ENCODE measurements at places on chromosomes 2 and 18.

DNA sequence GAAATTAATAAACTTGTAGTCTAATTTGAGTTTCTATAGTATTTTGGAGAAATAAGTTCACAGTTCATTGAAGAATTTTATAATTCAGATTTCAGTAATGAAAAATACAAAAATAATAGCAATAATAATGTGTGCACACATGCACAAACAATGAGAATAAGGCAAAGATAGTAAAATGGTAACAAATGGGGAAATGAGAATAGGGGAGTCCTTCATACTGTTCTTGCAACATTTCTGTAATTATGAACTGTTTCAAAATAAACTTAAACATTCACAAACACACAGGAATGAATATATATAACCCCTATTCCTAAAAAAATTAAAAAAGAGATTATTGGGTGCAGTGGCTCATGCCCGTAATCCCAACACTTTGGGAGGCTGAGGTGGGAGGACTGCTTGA, 63.9 kb downstream of the SPRED2 start:
- DNase-seq: no peak

- no peak for DNase-seq
Observed at GRCh38 chr2:216654528-216655052, 21.4 kb downstream of the IGFBP2 start.

DNA sequence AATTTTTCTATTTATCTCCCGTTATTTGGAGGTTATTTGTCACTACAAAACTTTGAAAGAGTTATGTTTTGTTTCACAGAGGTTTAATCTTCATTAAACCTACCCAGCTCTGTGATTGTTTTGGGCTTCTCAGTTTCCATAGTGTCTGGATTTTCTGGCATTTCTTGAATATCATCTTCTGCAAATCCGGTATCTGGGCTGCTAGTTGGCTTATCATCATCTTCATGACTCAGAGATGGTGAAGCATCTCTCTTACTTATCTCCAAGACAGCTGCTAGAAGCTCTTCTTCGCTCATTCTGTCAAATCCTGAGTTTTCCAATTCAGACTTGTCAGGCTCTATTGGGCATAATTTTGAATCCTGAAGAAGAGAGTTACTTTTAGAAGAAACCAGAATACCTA, 55.6 kb downstream of the VIL1 start:
- no peak for DNase-seq

DNA sequence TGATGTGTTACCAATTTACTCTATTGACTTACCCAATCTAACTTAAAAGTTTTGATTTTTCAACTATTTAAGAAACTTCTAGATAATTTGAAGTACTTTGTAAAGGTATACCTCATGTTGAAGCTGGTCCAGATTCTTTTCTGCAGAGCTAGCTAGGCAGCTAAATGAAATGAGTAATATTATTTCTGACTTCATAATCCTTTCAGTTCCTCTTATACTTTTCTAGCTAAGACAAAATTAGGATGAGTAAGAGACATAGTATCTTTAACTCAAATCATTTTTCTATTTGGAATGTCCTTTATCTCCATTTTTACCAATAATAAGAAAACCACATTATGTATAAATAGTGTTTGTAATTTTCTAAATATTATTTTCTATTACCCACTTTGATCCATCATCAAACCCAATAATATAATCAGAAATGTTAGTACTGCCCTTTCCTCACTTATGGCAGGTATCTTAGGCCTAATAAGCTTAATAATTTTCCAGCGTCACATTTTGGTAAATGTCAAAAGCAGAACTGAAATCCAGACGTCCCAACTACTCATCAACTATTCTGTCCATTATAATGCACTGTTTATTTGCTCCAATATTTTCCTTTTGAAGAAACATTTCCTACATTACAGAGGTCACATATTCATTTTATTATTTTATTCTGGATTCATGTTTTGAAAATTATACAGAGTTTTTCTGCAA, 456.6 kb downstream of the THSD7B start:
- DNase-seq: no peak

DNA sequence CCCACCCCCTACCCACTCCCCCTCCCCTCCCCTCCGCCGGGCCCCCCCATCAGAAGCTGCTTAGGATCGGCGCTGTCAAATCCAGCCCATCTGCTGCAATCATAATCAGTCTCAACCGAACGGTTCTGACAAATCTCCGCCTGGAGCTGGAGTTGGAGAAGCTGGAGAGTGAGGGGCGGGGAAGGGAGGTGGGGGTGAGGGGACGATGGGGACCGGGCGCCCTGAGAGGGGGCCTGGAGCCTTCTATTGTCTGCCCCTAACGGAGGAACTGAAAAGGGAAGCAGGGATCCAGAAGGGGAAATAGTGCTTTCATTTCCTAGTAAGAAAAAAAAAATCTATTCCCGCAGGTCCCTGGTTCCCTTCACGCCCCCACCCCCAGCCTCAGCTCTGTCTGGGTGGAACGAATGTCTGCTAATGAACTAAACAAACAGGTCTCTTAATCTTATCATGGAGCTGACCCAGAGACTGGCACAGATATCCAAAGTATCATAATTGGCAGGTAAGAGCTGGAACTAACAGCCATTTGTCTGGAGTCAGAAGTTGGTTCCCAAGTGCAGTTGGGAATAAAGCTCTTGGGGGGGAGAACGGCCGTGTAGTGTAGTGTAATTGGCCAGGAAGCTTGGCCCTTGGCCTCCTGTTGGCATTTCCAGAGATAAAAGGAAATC, 301.2 kb downstream of the NCKAP5 start:
- peak; percentile 47 for DNase-seq

- no peak for DNase-seq
Observed at GRCh38 chr2:230318190-230319121, 8.5 kb upstream of the SP140L start.

GRCh38 chr18:74516271-74517235, 17.7 kb upstream of the CNDP1 start:
- DNase-seq: no peak
